ENCODE measurements at places on chromosomes 16 and 17.

GRCh38 chr16:76483307-76483909, 206.2 kb downstream of the CNTNAP4 start:
- no peak for DNase-seq

DNA sequence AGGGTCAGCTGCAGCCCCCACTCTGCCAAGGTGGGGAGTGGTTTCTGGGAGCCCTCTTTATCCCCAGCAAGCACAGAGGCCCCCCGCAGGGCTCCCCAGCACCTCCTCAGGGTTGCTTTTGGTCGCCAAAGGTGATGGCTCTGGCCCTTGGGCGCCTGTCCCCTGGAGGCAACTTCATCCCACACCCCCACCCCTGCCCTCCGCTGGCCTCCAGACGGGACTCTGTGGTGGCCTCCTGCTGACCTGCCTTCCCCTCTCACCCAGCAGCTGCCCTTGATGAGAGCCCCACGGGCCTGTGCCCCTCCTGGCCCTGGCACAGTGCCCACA, 7.8 kb upstream of the RHOT2 start:
- DNase-seq = no peak

DNA sequence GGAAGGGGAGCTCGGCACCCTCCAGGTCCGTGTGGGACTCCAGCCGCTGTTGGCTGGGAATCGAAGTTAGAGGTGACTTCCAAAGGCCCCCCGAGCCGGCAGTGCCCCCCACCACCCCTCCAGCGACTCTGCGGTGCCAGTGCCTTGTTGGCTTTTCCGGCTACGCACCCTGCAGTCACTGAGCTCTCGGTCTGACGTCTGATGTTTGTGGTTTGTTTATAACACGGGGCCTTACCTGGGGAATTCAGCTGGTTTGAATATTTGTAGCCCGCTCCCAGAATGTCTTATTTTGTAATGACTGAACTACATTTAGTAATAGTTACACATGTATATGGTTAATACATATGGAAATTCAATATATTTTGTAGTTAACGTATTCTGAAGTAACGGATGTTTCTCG, 7.1 kb upstream of the BAIAP3 start:
- DNase-seq = no peak

DNA sequence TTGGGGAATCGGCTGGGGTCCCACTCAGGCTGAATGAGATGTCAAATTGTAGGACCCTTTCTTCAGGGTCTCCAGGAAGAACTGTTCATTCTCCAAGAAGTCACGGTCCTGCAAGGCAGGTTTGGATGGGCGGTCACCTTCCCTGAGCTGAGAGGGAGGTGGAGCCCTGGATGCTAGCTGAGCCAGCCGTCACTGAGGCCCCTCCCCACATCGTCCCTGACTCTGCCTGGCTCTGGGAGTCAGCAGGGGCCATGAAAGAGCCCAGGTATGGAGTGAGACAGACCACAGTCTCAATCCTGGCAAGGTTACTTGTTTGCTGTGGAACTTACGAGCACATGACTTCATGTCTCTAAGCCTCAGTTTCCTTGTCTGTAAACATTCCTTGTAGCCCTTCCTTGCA, 6.0 kb upstream of the MRPL38 start:
- DNase-seq = no peak

DNA sequence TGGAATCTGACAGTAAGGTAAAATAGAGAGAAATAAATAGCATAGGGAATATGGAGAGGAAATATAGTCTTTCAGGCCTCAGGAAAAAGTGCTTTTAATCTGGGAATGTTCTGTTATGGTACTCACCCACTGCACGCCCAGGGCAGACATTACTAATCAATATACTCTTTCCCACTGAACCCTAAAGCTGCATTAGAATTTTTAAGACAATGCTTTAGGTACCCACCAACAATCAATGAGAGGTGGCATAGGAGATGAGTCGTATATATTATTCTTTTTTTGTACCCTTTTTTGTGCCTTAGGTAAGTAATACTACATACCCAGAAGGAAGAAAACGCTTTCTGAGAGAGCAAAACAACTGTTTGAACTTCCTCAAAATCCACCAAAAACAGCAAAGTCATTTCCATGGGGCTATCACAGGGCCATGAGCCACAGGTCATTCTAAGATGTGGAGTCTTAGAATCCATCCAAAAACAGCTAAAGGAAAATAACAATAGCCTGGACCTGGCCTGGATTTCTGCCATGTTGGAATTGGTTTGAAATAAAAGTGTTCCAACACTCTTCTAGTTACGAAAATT, 542.1 kb downstream of the XYLT1 start:
- no peak for DNase-seq

GRCh38 chr16:89201439-89202377, 1.4 kb upstream of the SLC22A31 start:
- DNase-seq = peak; percentile 68

GRCh38 chr16:57530104-57530521, 6.3 kb downstream of the CCDC102A start:
- DNase-seq = peak; percentile 62

DNA sequence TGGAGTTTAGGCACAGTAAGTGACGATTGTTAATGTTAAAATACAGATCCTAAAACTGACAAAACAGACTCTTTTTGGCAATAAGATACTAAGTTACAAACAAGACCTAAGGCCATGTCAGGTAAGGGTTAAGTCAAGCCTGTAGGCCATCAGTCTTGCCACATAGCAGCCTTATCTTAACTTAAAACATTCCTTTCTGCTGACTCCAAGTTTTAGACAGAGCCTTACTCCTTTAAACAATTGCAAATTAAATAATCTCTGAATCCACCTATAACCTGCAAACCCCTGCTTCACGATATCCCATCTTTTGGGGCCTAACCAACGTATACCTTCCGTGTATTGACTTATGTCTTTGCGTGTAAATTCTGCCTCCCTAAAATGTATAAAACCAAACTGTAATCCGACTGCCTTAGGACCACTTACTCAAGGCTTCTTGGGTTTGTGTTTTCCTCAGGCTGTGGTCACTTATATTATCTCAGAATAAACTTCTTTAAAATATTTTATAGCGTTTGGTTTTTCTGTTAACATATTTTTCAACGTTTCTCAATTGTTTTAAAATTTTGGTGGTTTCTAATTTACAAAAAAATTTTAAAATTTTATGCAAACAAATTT, 64.4 kb downstream of the EFCAB5 start:
- no peak for DNase-seq

DNA sequence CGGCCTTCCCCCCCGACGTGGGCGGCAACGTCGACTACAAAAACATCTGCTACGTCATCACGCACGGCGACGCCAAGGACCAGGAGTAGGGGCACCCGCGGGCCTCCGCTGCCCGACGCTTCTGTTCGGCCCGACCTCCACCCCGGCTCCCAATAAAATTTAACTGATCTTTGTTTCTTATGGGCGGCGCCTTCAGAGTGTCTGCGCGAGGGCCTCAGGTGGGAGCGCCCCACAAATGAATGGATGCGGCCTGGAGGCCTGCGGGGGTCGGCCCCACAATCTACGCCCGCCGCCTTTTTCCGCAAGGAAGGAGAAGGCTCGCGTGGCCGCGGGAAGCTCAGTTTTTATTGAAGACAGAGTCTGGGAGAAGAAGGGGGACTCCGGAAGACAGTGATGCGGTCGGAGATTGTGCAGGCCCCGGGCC, 3.2 kb downstream of the MYL11 start:
- peak; percentile 80 for DNase-seq

DNA sequence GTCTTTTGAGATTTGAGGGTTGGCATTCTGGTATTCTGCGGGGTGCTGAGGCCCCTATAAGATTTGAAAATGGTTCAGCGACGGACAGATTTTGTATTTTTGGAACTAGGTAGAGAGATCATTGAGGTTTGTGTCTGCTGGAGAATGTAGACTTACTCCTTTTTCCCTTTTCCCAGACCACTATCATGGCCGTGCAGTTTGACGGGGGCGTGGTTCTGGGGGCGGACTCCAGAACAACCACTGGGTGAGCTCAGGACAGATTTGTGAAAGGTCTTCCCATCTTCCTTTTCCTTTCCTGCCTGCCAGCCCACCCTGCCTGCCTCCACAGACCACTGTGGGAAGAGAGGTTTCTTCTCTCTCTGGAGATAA, 572 bp downstream of the PSMB6 start:
- no peak for DNase-seq

- DNase-seq = no peak
Measured at GRCh38 chr16:68229431-68230175, 6.3 kb downstream of the ESRP2 start.

DNA sequence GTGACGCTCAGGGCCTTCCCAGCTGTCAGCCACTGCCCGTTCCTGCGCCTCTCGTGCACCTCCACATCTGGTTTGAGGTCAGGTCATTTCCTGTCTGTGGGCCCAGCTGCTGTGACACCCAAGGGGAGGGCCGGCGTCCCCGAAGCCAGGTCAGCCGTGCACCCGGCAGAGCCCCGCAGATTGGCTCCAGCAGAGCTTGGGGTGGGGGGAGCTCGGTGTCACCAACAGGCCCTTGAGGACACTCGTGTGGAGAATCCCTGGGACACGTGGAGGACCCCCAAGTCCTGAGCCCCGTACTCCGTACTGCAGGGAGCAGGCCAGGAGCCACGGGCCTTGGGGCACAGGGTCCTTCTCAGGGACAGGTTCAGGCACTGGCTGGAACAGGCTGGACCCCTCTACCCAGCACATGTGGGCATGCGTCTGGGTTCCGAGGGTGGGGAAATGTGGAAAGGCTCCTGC, 4.8 kb downstream of the SPATA2L start:
- peak; percentile 22 for DNase-seq

GRCh38 chr17:65730711-65731169, 169.3 kb upstream of the AXIN2 start:
- DNase-seq = no peak

GRCh38 chr16:69143116-69143515, 10.7 kb downstream of the UTP4 start:
- DNase-seq = no peak

DNA sequence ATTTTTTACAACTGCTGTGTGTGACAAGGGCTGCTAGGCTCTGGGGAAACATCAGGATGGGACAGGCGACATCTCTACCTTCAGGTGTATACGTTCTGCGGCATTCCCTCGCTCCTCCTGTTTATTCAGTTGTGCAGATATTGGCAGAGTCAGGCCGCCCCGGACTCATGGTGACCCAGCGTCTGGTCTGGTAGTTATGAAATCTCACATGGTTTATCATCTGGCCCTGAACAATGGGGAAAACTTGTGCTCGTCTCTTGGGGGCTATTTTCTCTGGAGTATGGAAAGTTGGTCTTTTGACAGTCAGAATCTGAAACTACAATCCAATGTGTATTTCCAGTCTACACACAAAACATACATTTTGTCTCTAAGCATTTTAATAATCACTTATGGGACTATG, 3.3 kb downstream of the MARCHF10 start:
- no peak for DNase-seq

DNA sequence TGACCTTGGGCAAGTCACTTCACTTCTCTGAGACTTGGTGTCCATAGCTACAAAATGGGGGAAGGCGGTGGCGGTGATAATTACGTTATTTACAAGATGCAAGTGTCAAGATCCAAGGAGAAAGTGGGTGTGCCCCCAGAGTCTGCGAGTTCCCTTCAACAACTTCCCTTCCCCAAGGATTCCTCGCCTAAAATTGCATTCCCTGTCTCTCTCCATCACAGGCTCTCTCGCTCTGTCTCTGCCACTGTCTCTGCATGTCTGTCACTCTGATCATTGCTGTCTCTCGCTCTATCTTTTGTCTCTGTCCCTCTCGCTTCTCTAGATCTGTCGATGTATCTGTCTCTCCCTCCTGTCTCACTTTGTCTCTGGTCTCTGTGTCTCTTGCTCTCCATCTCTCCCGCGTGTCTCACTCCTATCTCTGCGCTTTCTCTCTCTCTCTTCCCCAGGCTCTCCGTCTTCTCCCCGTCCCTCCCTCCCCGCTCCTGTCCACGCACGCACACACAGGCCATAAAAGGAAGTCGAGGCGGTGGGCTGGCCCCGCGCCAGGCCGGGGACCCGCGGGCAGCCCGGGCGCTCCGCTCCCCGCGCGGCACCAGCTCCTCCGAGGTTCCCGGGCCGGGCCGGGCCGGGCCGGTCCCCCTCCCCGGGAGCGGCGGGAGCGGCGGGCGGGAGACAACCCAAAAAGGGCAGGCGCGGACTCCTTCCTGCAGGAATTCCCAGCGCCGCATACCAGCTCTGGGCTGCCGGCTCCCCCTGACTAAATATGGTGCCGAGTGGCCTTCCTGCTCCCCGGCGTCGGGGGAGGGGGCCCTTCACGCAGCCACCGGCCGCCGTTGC, 1.1 kb upstream of the MYH11 start:
- no peak for DNase-seq

- peak; percentile 38 for DNase-seq
Measured at GRCh38 chr17:29138184-29138955, 41.8 kb downstream of the MYO18A start.

DNA sequence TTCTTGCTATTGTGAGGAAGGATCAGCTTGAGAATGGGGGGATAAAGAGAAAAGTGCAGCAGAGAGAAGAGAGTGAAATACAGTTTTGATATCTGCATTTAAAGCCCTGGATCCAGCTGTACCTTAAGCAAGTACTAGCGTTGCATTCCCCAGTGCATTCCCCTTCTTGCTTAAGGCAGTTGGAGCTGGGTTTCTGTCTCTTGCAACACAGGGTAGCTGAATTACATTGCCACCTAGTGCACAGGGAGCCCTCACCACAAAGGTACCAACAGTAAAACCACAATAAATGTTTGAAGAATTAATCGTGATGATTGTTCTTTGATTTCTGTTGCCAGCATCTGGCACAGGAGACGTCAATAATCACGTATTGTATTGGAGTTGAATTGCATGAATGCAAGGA, 588.7 kb downstream of the RBFOX1 start:
- DNase-seq = no peak

GRCh38 chr17:27630607-27631410, at the start of gene LGALS9:
TSS of gene LGALS9 (plus strand) at chr17:27631188. CDS start at chr17:27631266, 78 bp downstream.
- DNase-seq = peak; percentile 6

GRCh38 chr17:8745586-8746500, 1.2 kb upstream of the CCDC42 start:
- DNase-seq = peak; percentile 50

DNA sequence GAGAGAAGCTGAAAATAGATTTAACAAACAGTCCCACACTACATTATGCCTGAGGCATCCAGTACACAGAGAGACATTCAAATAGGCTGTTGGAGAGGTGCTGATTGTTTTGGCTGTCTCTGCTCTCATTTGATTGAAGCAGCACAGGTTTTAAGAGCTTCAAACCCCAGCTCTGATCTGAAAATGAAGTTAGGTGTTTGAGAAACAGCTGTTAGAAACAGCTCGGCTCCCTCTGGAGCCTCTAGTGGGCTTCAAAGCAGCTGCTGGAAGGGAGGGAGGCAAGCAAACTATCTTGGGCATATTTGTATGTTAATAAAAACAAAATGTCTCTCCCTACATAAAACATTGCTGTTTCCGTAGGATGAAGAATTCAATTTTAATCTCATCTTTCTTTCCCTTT, 607.3 kb upstream of the GOT2 start:
- DNase-seq = no peak

DNA sequence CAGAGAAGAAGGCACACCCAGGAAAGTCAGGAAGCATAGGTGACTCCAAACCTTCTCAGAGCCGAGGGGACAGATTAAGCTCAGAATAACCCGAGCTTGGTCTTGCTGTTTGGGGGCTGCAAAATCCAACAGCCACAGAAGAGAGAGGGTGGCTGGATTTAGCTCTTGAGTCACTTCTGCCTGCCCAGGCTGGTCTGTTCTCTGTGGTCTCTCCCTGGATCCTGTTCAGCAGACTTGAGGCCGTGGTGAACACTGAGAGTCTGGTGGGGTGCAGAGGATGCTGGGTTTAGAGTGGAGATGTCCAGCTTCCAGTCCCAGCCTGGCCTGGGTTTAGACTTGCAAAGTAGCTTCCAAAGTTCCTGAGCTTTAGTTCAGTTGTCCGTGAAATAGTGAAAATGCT, 8.8 kb downstream of the SLC26A11 start:
- DNase-seq = no peak
